ENCODE measurements at places on chromosomes 13 and 19. TPM values are rescaled to one million over a fixed set of nuclear protein-coding genes. Genes with fewer than 3 reads are reported as not detected.

SIGLEC12 gene
- not detected for total RNA-seq

CLEC4G gene
- total RNA-seq = not detected

GRCh38 chr19:47765523-47766358, 12.8 kb upstream of the SELENOW start:
- H3K4me3 ChIP-seq = no peak overlapping the region
- DNase-seq = peak; percentile 75
- no peaks in the 10 kb centered on the region for H3K27me3 ChIP-seq

DNA sequence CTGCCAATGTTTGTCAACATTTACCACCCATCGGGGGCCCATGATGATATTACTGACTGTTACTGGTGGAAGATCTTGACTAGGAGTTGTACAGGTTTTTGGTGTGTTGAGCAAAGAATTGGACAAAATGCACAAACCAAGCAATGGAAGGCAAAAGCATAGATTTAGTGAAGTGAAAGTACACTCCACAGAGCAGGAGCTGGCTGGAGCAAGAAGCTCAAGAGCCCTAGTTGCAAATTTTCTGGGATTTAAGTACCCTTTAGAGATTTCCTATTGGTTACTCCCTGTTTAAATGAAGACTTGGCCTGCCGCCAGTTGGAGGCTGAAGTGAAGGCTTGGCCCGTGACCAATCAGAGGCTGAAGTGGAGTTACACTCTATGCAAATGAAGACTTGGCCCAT, 128.6 kb upstream of the KL start:
- no peaks in the 10 kb centered on the region for H3K27me3 ChIP-seq
- H3K36me3 ChIP-seq = no peaks in the 10 kb centered on the region
- H3K4me1 ChIP-seq = no peaks in the 10 kb centered on the region

NCR1 gene
- not detected for total RNA-seq

DNA sequence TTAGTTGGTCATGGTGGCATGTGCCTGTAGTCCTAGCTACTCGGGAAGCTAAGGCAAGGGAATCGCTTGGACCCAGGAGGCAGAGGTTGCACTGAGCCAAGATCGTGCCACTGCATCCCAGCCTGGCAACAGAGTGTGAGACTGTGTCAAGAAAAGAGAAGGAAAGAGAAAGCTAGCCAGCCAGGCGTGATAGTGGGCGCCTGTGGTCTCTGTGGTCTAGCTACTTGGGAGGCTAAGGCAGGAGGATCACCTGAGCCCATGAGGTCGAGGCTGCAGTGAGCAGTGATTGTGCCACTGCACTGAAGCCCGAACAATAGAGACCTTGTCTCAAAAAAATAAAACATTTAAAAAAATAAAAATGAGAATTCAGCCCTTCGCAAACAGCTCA, 33.3 kb downstream of the TIMM13 start:
- no peaks in the 10 kb centered on the region for H3K36me3 ChIP-seq
- no peaks in the 10 kb centered on the region for H3K4me1 ChIP-seq
- no peaks in the 10 kb centered on the region for H3K27me3 ChIP-seq
- H3K4me3 ChIP-seq = no peak overlapping the region

- no peak for DNase-seq
- H3K4me3 ChIP-seq = no peak overlapping the region
- no peaks in the 10 kb centered on the region for H3K27me3 ChIP-seq
- no peaks in the 10 kb centered on the region for H3K36me3 ChIP-seq
These were observed 989.9 kb downstream of the OLFM4 start for GRCh38 chr13:54018485-54018884.
